ENCODE measurements at places on chromosomes 1 and 21.

- DNase-seq: no peak
These were observed 163.7 kb upstream of the POU3F1 start for GRCh38 chr1:38210021-38210894.

- DNase-seq: no peak
These were observed 76.0 kb downstream of the DNM3 start for GRCh38 chr1:171917331-171917730.

DNA sequence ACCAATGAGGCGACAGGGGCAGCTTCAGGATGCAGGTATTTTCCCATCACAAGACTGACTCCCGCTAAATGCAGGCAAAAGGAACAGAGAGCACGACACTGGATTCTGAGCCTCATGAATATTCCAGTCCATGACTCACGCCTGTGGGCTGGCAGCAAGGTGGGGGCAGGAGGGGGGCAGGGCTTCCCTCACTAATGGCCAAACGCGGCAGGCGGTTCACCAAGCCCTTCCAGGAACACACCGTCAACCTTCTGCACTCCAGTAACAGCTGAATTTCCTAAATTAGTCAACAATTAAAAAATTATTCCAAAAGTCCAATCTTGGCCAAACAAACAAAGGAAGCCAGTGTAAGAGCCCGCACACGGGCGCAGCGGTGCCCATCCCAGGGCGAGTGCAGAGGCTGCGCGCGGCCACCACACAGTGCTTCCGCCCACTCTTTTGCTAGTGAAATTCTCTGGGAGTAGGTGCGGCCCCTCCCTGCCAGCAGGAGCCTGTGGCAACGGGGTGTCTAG lies 12.5 kb upstream of the GPR153 start:
- no peak for DNase-seq

DNA sequence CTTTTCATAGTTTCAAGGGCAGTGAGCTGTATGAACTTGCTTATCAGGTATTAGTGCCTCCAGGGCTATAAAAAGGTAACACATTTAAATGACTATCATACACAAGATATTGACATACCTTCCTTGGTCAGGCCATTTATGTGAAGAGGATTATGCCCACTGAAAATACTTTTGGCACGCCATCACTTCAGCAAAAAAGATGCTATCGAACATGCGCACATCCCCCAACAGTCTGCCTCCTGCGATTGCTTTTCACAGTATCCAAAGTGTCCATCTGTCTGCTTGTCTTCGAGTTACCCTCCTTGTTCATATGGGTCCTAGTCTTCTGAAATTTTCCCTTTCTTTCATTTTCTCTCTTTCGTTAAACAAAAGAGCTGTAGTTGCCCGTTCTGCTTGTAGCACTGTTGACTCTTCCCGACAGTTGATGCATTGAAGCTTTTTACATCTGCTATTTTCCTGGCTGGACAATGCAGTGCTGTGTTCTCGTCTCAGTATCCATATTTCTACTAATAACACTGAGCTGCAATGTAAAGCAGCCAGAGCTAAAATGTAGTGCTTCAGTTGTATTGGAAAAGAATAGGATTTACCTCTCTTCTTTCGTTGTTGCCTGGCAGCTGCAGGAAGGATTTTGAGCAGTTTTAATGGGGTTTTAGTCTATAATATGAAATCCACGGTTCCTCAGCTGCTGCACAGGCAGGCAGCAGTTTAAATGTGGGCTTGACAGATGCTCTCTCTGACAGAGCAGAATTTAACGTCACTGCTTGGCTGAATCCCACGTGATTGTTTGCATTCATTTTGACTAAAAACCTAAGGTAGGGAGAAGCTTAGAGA lies at the start of gene B3GALT2:
B3GALT2 (minus strand) TSS at position 713 of the 831 bp plus-strand sequence. CDS start 5,051 bp downstream, outside the sequence.
- DNase-seq: no peak

DNA sequence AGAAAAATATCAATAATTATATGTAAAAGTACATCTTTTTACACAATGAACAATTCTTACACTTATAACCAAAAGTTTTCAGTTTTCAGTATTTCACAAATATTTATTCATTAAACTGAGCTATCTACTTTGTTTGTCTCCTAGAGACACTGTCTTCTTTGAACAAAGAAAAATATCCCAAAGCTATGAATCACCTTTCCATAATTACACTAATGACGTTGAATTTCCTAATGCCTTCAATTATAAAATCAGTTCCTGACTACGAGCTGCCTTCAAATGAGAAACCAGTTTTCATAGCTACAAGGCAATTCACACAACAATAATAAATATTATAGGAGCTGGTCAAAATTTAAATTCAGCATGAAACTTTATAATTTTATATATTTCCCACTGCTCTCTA lies 201.8 kb upstream of the BRINP3 start:
- no peak for DNase-seq

GRCh38 chr1:6145864-6146410 lies 34.2 kb downstream of the CHD5 start:
- no peak for DNase-seq

DNA sequence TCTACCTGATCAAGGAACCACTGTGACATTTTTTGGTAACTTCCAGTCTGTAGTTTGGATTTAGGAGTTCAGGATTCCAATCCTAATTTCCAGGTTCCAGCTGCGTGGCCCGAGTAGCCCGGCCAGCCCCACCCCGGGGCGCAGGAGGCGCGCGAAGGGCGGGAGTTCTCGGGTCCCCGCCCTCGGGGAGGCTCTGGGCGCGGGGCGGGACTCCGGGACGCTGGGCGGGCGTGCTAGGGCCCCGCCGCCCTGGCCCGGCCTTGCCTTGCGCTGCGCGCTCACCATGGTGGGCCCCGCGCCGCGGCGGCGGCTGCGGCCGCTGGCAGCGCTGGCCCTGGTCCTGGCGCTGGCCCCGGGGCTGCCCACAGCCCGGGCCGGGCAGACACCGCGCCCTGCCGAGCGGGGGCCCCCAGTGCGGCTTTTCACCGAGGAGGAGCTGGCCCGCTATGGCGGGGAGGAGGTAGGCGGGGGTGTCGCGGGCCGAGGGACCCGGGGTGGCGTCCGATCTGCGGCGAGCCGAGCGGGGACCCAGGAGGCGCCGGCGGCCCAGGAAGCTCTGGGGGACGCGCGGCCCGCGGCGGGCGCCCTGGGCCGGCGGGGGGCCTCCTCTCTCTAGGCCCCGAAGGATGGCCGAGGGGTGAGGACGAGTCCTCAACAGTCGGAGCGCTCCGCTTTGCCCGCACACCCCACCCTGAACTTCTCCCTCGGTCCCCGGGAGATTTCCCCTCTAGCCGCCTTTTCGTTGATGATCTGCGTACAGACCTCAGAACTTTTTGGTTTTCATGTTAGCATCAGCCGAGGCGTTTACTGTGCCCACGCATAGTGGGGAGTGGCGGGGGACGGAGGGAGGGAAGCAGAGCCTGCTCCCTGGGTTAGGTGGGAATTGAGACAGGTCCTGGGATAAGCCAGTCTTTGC lies at the start of gene NENF:
NENF (plus strand) TSS at position 260 of the 916 bp plus-strand sequence; CDS start at position 284, 24 bp downstream.
- DNase-seq: peak; percentile 81

DNA sequence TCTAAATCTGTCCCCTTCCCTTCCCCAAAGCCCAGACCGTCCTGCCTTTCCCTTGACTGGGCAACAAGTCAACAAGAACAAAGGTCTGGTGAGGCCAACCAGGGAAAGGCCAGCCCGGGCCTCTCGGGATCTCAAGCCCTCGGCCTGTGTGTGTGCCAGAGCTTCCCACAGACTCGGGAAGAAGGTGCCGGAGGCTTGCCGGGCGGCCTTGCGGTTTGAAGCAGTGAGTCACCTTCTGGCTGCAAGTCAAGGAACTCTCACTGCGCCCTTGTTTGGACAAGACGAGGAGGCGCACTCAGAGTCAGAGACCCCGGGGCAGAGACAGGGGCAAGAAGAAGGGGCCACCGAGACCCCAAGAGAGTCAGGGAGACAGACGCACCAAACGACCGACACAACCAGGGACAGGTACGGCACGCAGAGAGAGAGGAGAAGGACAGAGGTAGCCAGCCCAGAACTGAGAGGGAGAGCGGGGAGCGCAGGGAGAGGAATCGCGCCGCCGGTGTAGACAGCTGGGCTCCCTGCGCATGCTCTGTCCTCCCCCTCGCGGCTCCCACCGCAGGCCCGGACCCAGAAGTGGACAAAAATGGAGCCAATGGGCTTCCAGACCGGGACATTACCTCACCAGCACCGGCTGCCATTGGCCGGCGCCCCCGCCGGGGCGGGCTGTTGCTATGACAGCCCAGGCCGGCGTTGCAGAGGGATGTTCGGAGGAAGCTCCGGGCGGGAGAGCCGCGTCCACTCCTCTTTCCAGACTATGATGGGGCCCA lies 66.6 kb upstream of the LAPTM5 start:
- DNase-seq: peak; percentile 71

DNA sequence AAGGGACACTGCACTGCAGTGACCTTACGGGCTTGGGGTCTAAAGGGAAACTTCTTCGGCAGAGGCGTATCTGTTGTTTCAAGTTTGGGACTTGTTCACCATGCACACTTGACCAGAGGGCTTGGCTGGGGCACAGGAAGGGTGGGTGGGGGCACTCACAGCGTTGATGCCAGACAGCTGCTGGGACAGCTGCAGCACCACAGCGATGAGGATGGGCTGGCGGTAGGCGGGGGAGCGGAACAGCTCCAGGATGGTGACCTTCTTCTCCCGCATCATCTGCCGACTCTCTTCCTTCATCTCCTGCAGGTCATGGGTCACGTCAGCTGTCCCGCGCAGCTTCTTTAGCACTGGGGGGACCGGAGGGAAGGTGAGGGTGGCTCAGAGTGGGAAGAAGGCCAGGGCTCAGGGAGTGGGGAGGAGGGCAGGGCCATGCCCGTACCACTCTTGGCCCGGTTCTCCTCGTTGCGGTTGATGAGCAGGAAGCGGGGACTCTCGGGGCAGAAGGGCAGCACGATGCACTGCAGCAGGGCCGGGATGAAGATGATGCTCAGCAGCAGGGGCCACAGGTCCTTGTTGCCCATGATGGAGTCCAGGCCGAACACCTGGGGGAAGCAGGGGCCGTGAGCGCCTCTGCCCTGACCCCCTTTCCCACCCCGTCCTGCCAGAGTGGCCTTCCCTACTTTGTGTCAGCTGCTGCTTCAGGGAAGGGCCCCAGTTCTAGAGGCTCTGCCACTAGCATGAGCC lies 29.1 kb downstream of the SLC2A1 start:
- no peak for DNase-seq

GRCh38 chr1:218299416-218299815 lies 14.3 kb downstream of the RRP15 start:
- DNase-seq: no peak

- no peak for DNase-seq
These were observed 5.2 kb downstream of the POFUT2 start for GRCh38 chr21:45282283-45283034.

DNA sequence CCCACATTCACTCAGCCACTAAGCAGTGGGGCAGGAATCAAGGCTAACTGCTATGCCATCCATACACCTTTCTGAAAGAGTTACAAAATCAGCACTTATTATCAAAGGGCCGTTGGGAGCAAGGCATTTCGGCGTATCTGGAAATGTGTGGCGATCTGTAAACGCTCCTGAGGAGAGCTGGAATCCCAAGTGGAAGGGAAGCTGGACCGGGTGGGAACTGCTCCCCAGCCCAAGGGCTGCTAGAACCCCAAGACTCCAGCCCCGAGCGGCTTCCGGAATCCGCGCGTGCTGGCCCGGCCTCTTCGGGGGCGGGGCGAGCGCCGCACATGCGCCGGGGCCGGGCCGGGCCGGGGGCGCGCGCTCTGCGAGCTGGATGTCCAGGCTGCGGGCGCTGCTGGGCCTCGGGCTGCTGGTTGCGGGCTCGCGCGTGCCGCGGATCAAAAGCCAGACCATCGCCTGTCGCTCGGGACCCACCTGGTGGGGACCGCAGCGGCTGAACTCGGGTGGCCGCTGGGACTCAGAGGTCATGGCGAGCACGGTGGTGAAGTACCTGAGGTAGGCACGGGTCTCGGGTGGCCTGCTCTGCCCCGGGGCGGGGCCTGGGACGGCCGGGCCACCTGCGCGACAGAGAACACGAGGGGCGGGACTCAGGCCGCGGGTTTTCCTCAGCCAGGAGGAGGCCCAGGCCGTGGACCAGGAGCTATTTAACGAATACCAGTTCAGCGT lies at the start of gene NAXE:
NAXE (plus strand) TSS at position 345 of the 726 bp plus-strand sequence; CDS start at position 374, 29 bp downstream.
- DNase-seq: peak; percentile 76

DNA sequence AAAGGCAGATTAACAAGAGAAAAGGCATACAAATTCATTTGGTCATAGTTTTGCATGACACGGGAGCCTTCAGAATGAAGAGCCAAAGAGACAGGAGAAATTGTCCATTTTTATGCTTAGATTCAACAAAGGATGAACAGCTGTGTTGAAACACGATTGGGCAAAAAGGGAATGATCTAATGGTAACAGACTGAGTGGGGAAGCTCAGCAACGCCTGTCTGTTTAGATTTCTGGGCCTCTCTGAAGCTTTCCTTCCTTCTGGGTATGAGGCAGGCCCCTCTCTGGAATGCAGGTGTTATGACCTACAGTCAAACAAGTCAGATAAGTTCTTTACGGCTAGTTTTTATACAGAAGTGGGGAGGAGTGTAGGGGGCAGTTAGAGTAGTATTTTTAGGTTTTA lies 154.6 kb downstream of the RGS7 start:
- no peak for DNase-seq

DNA sequence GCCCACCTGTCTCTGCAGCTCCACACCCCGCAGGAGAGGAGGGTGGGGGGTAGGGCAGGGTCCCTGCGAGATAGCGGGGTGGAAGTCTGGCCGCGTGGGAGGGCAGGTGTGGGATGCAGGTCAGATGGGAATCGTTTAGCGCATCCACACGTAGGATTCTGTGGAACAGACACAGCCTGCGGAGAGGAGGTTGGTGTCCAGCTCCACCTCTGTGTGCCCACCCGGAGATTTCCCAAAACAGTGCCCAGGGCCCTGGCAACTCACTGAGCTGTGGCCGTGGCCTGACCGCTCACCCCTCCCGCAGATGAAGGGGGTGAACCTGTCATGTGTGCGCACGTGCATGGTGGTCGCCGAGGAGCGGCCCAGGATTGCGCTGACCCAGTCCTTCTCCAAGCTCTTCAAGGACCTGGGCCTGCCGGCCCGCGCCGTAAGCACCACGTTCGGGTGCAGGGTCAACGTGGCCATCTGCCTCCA lies 46.9 kb downstream of the S100B start:
- DNase-seq: no peak

- DNase-seq: no peak
These were observed 2.8 kb downstream of the ALDH4A1 start for GRCh38 chr1:18899363-18900049.

DNA sequence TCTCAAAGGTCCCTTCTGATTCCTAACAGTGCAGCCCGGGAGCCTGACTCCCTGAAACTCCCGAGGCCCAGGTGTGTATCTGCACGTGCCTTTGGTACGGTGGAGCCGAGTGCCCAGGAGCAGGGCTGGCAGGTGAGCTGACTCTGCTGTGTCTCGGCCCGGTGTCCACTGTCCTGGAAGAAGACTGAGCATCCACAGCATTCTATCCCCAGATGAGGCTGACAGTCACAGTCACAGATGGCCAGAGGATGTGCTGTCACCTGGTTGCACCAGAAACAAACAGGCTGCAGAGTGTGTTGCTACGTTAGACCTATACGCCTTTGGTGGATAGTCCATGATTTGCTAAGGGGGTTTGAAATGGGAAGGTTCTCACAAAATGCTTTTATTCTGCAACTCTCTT lies 9.8 kb downstream of the ETV3L start:
- DNase-seq: no peak

Measured in stimulated activated CD4-positive, alpha-beta T cell treated with anti-CD3 and anti-CD28 coated beads, Interleukin-2, amount 100 ng/mL, for 24 hours (primary cell).